NCI-H510A (cell line): ENCODE measurements at places on chromosomes 12 and 14.
A peak's percentile ranks its signal among the peaks of the same experiment; 100 is the strongest.

GRCh38 chr14:105818712-105819005 lies 292.3 kb downstream of the TMEM121 start:
- DNase-seq = no peak

GRCh38 chr12:131457028-131457310 lies 253.9 kb upstream of the SFSWAP start:
- DNase-seq = no peak

GRCh38 chr12:5243014-5243413 lies 188.9 kb upstream of the NTF3 start:
- DNase-seq = no peak

GRCh38 chr12:91889059-91889458 lies 256.6 kb downstream of the BTG1 start:
- DNase-seq = no peak

GRCh38 chr14:90731487-90731886 lies 84.7 kb downstream of the TTC7B start:
- no peak for DNase-seq

DNA sequence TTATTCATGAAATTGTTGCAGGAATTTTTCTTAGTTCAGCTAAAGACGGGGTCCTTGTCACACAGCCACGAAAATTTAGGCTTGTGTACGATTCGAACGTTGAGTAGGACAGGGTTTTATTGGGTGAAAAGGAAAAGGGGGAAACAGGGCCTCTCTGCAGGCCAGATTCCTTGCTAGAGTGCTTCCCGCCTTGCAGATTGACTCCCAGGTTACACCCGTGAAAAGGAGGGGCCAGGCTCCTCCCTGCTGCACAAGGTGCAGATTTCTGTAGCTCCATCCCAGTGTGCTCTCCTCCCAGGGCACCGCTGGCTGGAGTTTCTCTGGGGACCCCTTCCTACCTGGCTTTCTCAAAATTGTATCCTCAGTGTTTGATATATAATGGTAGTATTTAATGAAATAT lies 221.5 kb downstream of the ERC1 start:
- no peak for DNase-seq

GRCh38 chr14:90049390-90049789 lies 12.4 kb upstream of the KCNK13 start:
- no peak for DNase-seq

DNA sequence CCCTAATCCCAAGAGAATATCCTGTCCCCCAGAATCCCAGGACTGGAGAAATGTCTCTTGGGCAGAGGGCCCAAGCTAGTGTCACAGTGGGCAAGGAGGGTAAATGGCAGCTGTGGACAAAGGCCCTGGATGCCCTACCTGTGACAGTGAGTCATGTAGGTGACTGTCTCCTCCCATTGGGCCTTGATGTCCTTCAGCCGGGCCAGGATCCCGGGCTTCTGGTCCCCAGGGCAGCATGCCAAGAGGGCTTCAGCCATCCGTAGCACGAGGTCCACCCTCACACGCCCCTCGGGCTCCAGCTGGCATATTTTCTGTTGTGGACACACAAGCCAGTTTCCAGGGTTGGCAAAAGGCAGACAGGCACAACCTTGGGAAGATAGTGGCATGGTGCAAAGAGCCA lies 48.8 kb downstream of the SYNE3 start:
- DNase-seq = no peak

DNA sequence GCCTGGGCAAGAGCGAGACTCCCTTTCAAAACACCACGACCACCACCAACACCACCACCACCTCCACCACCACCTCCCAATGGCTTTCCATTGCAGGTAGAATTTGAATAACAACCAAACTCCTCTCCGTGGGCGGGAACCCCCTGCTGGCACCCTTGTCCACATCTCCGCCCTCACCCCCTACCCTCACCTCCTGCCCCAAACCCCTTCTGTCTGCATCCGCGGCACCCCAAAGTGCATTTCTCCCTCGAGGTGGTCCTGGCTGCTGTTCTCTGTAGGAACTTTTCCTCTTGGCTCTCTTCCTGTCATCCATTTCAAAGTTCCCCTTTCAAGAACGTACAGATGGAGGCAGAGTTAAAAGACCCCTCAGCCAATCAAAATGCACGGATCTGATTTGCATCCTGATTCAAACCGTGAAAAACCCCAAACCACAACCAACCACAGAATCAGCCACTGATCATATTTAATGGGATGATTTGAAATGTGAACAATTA lies 3.8 kb downstream of the SDSL start:
- no peak for DNase-seq

- no peak for DNase-seq
Observed at GRCh38 chr12:120620624-120621023, 19.8 kb upstream of the CABP1 start.

GRCh38 chr14:103782376-103782775 lies 65.0 kb downstream of the PPP1R13B start:
- DNase-seq = no peak

GRCh38 chr14:51715250-51715649 lies 63.5 kb downstream of the FRMD6 start:
- DNase-seq = no peak

DNA sequence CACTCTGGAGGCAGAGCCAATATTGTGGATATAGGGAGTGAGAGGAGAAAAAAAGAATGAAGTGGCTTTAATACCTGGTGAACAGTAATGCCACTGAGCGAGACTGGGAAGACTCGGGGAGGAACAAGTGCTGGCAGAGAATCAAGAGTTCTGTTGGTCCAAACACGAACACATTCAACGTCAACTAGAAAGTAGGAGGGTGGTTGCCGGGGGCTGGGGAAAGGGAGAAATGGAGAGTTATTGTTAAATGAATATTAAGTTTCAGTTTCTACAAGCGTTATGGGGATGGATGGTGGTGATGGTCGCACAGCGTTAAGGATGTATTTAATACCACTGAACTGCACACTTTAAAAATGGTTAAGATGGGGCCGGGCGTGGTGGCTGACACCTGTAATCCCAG lies 2.8 kb downstream of the SPRING1 start:
- no peak for DNase-seq

- DNase-seq = no peak
Observed at GRCh38 chr12:85985996-85986395, 111.9 kb downstream of the NTS start.

GRCh38 chr12:12786706-12787601 lies 1.5 kb downstream of the APOLD1 start:
- DNase-seq = peak; percentile 46

DNA sequence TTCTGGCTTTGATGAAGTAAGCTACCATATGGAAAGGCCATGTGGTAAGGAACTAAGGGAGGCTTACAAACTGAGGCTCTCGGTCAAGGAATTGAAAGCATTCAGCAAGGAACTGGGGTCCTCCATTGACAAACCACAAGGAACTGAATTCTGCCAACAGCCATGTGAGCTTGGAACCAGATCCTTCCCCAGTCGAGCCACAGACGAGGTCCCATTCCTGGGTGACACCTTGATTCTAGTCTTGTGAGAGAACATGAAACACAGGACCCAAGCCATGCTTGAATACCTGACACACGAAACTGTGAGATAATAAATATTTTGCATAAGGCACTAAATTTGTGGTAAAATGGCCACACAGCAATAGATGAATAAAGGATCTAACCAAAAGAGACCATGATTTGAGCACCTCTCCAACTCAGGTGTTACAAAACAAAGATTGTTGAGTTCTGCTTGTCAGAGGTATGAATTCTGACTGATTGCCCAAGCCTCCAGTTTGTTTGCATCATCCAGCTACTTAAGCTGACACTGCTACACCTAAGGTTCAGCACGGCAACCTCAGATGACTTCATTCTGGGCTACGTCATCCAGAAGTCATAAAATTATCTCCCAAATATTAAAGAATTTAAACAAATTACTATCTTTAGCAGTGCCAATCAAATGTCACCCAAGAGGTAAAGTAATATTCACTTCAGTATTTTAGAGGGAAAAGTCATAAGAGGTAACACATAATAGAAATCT lies 59.4 kb downstream of the GARIN6 start:
- no peak for DNase-seq

- no peak for DNase-seq
Observed at GRCh38 chr12:53427905-53428594, 4.4 kb downstream of the AMHR2 start.

GRCh38 chr14:68663385-68664076 lies 129.3 kb downstream of the ZFP36L1 start:
- DNase-seq = no peak

- DNase-seq = no peak
Observed at GRCh38 chr14:25396128-25396527, 346.2 kb upstream of the STXBP6 start.

- DNase-seq = peak; percentile 99
Observed at GRCh38 chr12:128969480-128970055, 116.3 kb downstream of the GLT1D1 start.

- no peak for DNase-seq
Observed at GRCh38 chr14:64779472-64779871, 75.2 kb downstream of the PLEKHG3 start.

DNA sequence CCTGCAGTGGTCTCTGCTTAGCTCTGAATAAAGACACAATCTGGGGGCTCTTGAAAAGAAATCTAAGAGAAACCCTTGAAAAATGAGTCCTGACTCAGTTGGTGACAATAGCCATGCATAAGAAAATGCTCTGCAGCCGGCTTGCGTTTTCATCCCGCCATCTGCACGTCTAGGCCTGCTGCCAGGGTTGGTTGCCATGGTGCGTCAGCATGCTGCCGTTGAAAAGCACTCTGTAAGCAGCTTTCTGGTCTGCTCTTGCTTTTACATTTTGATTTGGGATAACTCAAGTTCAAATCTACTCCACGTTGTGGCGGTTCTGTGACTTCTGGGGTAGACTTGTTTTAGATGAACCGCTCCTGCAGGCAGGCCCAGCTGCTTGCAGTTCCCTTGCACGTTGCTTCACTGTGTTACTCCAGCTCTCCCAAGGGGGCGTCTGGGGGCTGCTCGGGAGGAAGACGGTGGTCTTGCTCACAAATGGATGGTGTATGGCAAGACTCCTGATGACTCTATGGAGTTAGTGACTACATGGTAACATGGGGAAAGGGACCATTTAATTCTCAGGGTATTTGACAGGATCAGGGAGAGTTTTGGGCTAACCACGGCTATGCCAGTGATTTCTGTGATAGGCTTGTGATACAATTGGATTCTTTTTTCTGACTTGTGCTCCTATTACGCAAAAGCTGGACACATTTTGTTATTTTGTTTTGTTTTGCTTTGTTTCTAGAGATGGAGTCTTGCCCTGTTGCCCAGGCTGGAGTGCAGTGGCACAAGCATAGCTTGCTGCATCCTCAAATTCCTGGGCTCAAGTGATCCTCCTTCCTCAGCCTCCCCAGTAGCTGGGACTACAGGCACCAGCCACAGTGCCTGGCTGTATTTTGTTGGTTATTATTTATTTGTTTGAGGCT lies 15.8 kb downstream of the WNT5B start:
- DNase-seq = peak; percentile 50

DNA sequence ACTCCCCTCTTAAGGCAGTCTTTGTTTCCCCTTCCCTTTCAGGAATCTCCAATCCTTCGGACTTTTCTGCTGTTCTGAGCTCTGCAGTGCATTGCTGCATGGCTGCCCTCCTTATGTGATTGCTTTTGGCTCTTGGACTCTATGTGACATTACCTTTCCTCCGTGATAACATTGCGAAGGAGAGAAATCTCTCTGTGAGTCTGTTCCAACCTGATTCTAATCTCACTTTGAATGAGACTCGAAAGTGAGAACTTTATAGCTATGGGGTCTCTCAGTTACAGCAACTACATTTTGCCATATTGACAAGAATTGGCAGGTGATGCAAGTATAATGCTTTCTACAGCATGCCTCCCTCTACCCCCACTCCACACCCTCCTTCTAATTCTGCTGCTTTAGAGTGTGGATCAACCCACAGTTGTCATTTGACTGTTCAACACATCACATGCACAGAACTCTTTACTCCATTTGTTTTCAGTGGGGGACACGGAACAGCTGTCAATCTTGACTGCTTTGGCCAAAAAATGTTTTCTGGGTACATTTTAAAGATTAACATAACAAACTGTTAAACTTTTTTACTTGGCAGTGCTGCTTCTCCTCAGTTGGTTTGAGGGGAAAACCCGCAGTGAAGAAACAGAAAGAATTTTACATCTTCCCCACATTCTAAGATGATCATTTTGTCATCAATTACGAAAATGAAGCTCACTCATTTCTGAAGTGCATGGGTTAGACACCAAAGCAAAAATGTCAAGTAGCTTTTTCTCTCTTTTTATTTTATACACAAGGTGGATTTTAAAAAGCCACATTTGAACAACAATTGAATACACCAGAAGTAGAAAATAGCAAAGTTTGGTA lies 125.5 kb upstream of the RMST start:
- no peak for DNase-seq

DNA sequence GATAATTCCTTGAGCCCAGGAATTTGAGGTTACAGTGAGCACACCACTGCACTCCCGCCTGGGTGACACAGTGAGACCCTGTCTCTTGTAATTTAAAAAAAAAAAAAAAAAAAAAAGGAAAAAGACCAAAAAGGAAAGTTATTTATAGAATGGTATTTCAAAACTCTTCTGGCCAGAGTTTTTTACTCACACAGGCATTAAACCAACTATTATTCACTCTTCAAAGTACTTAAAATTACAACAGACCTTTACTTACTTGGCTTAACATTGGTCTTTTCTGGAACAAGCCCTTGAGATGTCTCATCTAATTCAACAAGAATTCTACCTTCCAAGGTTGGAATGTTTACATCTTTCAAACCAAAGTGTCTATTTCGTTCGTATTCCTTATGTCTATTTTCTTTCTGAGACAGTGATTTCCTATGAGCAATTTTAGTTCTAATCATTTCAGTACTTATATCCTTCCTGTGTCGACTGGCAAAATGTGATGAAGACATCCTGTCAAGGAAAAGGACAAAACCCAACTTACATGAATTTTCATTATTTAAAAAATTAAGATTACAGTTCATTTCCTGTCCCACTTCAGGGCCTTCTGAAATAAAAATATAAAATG lies 2.6 kb downstream of the DLGAP5 start:
- no peak for DNase-seq

DNA sequence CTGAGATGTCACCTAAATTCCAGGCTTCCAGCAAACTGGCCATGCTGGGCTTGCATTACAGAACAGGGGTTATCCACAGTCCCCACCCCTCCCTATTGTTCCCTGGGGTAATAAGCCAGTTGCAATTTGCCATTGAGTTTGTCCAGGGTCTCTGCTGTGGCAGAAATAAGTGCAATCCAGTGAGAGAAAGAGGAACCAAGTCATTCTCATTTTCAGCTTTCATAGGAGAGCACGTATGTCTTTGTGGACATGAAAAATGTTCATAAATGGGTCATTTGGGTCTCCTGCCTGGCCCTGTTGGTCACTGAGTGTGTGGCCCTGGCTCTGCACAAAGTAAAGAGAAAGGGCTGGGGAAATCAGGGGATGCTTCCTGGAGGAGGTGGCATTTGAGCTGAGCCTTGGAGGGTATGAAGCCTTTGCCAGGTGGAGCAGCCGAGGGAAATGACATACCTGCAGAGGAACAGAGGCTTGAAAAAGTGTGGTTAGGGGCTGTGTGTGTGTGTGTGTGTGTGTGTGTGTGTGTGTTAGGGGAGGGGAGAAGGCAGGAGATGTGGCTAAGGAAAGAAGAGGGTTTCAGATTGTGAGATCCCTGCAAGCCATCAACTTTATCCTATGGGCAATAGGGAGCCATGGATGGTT lies 29.3 kb downstream of the CMKLR1 start:
- no peak for DNase-seq

GRCh38 chr12:9760699-9761418 lies at the start of gene CD69:
Gene CD69 (minus strand): TSS chr12:9760901. CDS start chr12:9760820, 81 bp downstream.
- no peak for DNase-seq
